ENCODE measurements at places on chromosomes 12 and 14. TPM values are rescaled to one million over a fixed set of nuclear protein-coding genes. Genes with fewer than 3 reads are reported as not detected.

GRCh38 chr14:23043754-23044153 lies 1.7 kb downstream of the PSMB11 start:
- no peaks in the 10 kb centered on the region for H3K27me3 ChIP-seq
- peaks cover 3% of the 10 kb centered on the region for H3K36me3 ChIP-seq
- no peak for DNase-seq
- H3K4me3 ChIP-seq, result no peak overlapping the region
- H3K27ac ChIP-seq, result peak overlapping the region; percentile 54

DNA sequence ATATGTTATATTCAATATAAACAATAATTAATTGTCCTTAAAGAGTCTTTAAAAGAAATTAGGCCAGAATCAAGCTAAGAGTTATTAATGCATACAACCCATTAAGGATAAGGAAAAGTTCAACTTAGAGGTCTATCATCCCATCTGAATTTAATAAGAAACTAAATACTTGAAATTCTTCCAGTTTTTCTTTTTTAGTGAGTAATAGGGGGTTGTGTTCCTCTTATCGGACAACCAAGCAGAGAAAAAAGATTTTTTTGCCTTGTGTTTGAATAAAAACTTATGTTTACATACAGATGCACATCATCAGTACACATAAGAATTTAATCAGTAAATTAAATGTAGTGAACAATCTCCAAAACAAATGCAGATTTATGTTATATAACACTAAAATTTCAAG lies 32.5 kb downstream of the PAWR start:
- H3K27me3 ChIP-seq, result no peaks in the 10 kb centered on the region
- no peak overlapping the region for H3K27ac ChIP-seq
- peaks cover 12% of the 10 kb centered on the region for H3K36me3 ChIP-seq
- no peak for DNase-seq

DNA sequence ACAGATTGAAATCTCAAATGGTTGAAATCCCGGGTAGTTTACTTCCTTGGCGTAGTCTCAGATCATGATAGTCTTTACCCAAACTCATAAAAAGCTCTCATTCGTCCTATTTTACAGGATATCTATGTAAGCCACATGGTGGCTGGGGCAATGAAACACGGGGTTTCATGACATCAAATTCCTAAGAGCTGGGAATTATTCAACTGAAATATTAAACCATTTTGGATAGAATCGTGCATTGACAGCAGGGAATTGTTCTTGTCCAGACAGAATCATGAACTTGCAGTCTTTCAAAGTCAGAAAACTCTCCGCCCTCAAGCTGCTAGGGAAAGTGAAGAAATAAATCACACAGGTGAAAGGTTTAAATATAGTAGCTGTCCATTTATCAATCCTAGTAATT lies 33.2 kb upstream of the PRKAB1 start:
- H3K4me1 ChIP-seq, result peaks cover 6% of the 10 kb centered on the region
- no peak for DNase-seq
- H3K4me3 ChIP-seq, result no peak overlapping the region
- H3K27me3 ChIP-seq, result peaks cover 7% of the 10 kb centered on the region
- H3K36me3 ChIP-seq, result no peaks in the 10 kb centered on the region

GRCh38 chr12:52344111-52344510 lies 22.9 kb upstream of the KRT83 start:
- no peak overlapping the region for H3K4me3 ChIP-seq
- no peak overlapping the region for H3K27ac ChIP-seq
- DNase-seq, result no peak
- no peaks in the 10 kb centered on the region for H3K4me1 ChIP-seq
- H3K36me3 ChIP-seq, result peaks cover 3% of the 10 kb centered on the region

DNA sequence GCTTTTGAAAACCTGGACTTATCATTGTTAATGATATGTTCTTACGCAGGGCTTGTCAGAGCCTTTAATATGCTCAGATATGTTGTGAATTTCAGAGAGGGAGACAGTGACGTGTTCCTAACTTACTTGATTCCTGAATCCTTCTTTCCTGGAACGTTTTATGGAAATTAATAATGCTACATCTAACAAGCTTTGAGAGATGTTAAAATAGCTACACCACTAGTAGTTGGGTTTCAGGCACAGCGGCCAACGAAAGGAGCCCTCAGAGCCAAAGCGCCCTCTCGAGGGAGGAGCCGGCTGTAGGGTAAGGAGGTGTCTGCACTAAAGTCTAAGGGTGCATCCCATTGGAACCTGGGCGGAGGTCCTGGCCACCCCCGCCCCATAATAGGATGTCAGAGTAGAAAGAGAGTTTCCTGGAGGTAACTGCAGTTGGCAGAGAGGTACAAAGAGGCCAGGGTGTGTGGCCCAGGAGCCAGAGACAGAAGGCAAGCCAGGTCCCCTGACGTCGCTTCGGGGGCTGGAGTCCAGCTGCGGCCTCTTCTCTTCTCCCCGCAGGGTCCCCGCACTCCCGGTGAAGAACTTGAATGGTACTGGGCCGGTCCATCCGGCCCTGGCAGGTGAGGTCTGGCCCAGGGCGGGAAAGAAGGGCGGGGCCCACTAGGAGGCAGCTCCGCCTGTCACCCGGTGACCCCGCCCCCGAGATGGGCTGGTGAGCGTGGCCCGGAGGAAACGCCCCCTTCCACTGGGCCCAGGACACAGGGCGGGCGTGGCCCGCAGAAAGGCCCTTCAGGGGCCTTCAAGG lies 36.3 kb downstream of the DTX1 start:
- peak overlapping the region; percentile 80 for H3K4me3 ChIP-seq
- peaks cover 11% of the 10 kb centered on the region for H3K4me1 ChIP-seq
- H3K27ac ChIP-seq, result peak overlapping the region; percentile 70
- peak; percentile 89 for DNase-seq
- no peaks in the 10 kb centered on the region for H3K27me3 ChIP-seq
- H3K36me3 ChIP-seq, result no peaks in the 10 kb centered on the region

GRCh38 chr12:84692071-84692470 lies 220.5 kb downstream of the SLC6A15 start:
- no peaks in the 10 kb centered on the region for H3K27me3 ChIP-seq
- H3K4me3 ChIP-seq, result no peak overlapping the region
- peaks cover 12% of the 10 kb centered on the region for H3K36me3 ChIP-seq
- no peak for DNase-seq

- H3K27me3 ChIP-seq, result no peaks in the 10 kb centered on the region
- no peak overlapping the region for H3K4me3 ChIP-seq
- H3K27ac ChIP-seq, result no peak overlapping the region
- H3K36me3 ChIP-seq, result no peaks in the 10 kb centered on the region
- no peak for DNase-seq
Observed at GRCh38 chr14:51328772-51329353, 88.8 kb downstream of the TMX1 start.

DNA sequence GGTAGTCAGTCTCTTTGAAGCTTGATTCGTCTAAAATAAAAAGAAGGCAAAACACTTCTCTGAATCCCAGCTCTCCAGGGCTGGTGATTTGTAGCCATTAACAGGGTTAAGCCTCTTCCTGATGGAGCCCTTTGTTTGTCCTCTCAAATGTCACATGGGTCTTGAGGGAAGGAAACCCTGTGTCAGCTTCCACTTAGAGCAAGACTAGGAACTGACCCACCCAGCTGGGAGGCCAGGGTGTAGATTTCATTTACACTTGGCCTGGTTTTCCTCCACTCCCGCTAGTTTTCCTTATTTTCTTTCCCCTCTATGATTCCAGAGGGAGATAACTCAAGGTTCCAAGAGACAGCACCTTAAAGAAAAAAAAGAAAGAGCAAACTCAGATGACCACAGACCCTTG lies 230.5 kb upstream of the EGLN3 start:
- H3K27me3 ChIP-seq, result no peaks in the 10 kb centered on the region
- H3K4me3 ChIP-seq, result no peak overlapping the region
- no peak for DNase-seq
- peaks cover 13% of the 10 kb centered on the region for H3K4me1 ChIP-seq
- no peaks in the 10 kb centered on the region for H3K36me3 ChIP-seq

- no peak for DNase-seq
- no peak overlapping the region for H3K4me3 ChIP-seq
- no peaks in the 10 kb centered on the region for H3K27me3 ChIP-seq
- H3K4me1 ChIP-seq, result 0 out of 2 replicates have a peak, but pooled peaks cover 4% of the 10 kb centered on the region
- H3K27ac ChIP-seq, result 0 out of 2 replicates have a peak overlapping the region, but pooled peaks have one; percentile 2
Observed at GRCh38 chr12:130803702-130804101, 35.3 kb downstream of the STX2 start.

GRCh38 chr14:103398427-103399195 lies 13.4 kb downstream of the MARK3 start:
- H3K4me3 ChIP-seq, result no peak overlapping the region
- H3K27me3 ChIP-seq, result no peaks in the 10 kb centered on the region
- H3K36me3 ChIP-seq, result no peaks in the 10 kb centered on the region
- peaks cover 67% of the 10 kb centered on the region for H3K4me1 ChIP-seq
- DNase-seq, result no peak

GPR137C gene
- total RNA-seq, result 2.7 TPM

ALG10 gene
- 12.9 TPM for total RNA-seq

AQP2 gene
- total RNA-seq, result not detected

KIAA0586 gene
- total RNA-seq, result 23.5 TPM

CATSPERB gene
- total RNA-seq, result 0.11 TPM

CLEC2D gene
- total RNA-seq, result 7.1 TPM
